ENCODE measurements at places on chromosomes 5 and 9. TPM values are rescaled to one million over a fixed set of nuclear protein-coding genes. Genes with fewer than 3 reads are reported as not detected.

GRCh38 chr5:74630453-74631066 lies 10.0 kb downstream of the ENC1 start:
- H3K27ac ChIP-seq: no peak overlapping the region
- H3K4me1 ChIP-seq: peaks cover 43% of the 10 kb centered on the region
- no peaks in the 10 kb centered on the region for H3K27me3 ChIP-seq
- H3K36me3 ChIP-seq: peaks cover 52% of the 10 kb centered on the region
- no peak overlapping the region for H3K4me3 ChIP-seq

DNA sequence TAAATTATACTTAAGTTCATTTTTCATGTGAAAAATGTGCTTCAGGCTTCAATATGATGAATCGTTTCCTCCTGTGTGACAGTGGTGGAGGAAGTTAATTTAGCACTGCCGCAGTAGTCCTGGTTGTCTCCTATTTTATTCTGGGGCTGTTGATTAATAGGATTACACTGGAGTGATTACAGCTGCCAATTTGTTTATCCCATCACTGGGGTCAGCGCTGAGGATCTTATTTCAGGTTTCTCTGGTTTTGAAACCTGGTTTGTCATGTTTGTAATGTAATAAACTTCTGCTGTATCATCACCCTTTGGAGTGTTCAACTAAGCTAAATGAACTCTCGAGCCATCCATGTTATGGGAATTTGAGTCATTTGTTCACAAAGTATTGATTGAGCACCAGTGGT lies 241.7 kb upstream of the KCNN2 start:
- peaks cover 9% of the 10 kb centered on the region for H3K4me1 ChIP-seq
- H3K36me3 ChIP-seq: no peaks in the 10 kb centered on the region
- H3K27ac ChIP-seq: no peak overlapping the region
- H3K27me3 ChIP-seq: peaks cover 2% of the 10 kb centered on the region
- H3K4me3 ChIP-seq: no peak overlapping the region
- no peak for DNase-seq

GRCh38 chr5:167247816-167248215 lies 1043.6 kb upstream of the WWC1 start:
- no peak overlapping the region for H3K27ac ChIP-seq
- no peak for DNase-seq
- H3K4me3 ChIP-seq: no peak overlapping the region
- H3K27me3 ChIP-seq: no peaks in the 10 kb centered on the region
- no peaks in the 10 kb centered on the region for H3K36me3 ChIP-seq

- DNase-seq: no peak
- no peaks in the 10 kb centered on the region for H3K27me3 ChIP-seq
- H3K36me3 ChIP-seq: no peaks in the 10 kb centered on the region
- H3K4me1 ChIP-seq: peaks cover 16% of the 10 kb centered on the region
Measured at GRCh38 chr5:144469106-144469505, 298.4 kb downstream of the KCTD16 start.

The PCDHA2 gene
- total RNA-seq: 0.44 TPM

The CCDC171 gene
- 9.8 TPM for total RNA-seq

The SPATA31D3 gene
- total RNA-seq: not detected

The MACIR gene
- 7.5 TPM for total RNA-seq

The HTR1A gene
- 0.13 TPM for total RNA-seq

The CHSY3 gene
- total RNA-seq: 3.6 TPM

Data from mesothelial cell of epicardium (in vitro differentiated cells).